ENCODE measurements at places on chromosomes 2 and 18. TPM values are rescaled to one million over a fixed set of nuclear protein-coding genes. Genes with fewer than 3 reads are reported as not detected.

Gene MPV17
- 84.5 TPM for total RNA-seq

GRCh38 chr2:60570251-60570650 is 16.8 kb upstream of the BCL11A start:
- H3K27me3 ChIP-seq: peaks cover 29% of the 10 kb centered on the region
- H3K4me1 ChIP-seq: no peaks in the 10 kb centered on the region
- no peaks in the 10 kb centered on the region for H3K36me3 ChIP-seq
- no peak for DNase-seq
- no peak overlapping the region for H3K27ac ChIP-seq
- no peak overlapping the region for H3K4me3 ChIP-seq

- H3K27ac ChIP-seq: no peak overlapping the region
- no peak overlapping the region for H3K4me3 ChIP-seq
- H3K4me1 ChIP-seq: no peaks in the 10 kb centered on the region
- H3K27me3 ChIP-seq: no peaks in the 10 kb centered on the region
- no peak for DNase-seq
- no peaks in the 10 kb centered on the region for H3K36me3 ChIP-seq
Measured at GRCh38 chr2:163490281-163490680, 245.5 kb downstream of the FIGN start.

- DNase-seq: no peak
- no peaks in the 10 kb centered on the region for H3K27me3 ChIP-seq
- no peak overlapping the region for H3K27ac ChIP-seq
- no peaks in the 10 kb centered on the region for H3K36me3 ChIP-seq
- peaks cover 8% of the 10 kb centered on the region for H3K4me1 ChIP-seq
- no peak overlapping the region for H3K4me3 ChIP-seq
Measured at GRCh38 chr2:170434900-170435621, 257.1 kb downstream of the MYO3B start.

- no peaks in the 10 kb centered on the region for H3K4me1 ChIP-seq
- H3K36me3 ChIP-seq: no peaks in the 10 kb centered on the region
- DNase-seq: peak; percentile 53
- peaks cover 22% of the 10 kb centered on the region for H3K27me3 ChIP-seq
- H3K27ac ChIP-seq: no peak overlapping the region
Measured at GRCh38 chr18:48222118-48222517, 187.1 kb downstream of the ZBTB7C start.

DNA sequence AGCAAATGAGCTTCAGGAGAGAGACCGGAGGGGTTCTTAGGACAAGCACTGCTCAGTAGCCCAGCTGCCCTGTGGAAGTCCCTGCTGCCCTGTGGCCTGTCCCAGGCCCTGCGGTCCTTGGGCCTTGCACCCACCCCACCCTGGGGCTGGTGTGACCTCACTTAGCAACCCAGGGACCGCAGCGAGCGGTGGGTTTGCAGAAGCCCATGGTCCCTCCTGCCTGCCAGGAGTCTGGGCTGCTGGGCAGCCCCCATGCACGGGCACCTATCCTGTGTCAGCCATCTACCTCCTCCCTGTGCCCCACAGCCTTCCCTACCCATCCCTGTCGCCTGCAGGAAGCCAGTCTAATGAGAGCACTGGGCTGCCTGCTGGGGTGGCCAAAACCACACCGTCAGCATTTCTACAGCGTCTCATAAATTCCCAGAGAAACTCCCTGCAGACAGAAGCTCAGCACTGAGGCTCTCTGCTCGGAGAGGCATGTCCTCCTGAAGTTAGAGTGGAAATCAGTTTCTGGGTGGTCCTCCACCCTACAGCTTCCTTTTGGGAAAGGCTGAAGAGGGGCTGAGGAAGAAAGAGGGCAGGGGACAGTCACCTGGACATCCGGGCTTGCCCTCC is 231.1 kb upstream of the HS6ST1 start:
- no peaks in the 10 kb centered on the region for H3K36me3 ChIP-seq
- H3K4me1 ChIP-seq: no peaks in the 10 kb centered on the region
- no peak overlapping the region for H3K27ac ChIP-seq
- H3K4me3 ChIP-seq: no peak overlapping the region
- DNase-seq: no peak

Gene MCFD2
- 108 TPM for total RNA-seq

Gene COL6A3
- total RNA-seq: 0.07 TPM

DNA sequence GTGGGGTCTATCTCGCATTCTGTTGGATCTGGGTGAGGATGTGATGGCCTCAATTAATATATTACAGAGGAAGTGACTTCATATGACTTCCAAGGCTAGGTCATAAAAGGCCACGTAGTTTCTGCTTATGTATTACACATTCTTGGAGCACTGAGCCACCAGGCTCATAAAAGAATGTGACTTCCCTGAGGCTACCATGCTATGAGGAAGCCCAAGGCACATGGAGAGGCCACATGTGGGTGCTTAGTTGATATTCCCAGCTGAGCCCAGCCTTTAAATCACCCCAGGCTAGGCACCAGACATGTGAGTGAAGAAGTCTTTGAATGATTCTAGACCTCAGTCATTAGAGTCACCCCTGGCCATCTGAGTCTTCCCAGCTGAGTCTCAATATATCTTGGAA is 13.3 kb upstream of the REEP1 start:
- DNase-seq: no peak
- no peak overlapping the region for H3K27ac ChIP-seq
- no peaks in the 10 kb centered on the region for H3K4me1 ChIP-seq
- H3K36me3 ChIP-seq: no peaks in the 10 kb centered on the region
- H3K27me3 ChIP-seq: peaks cover 58% of the 10 kb centered on the region

DNA sequence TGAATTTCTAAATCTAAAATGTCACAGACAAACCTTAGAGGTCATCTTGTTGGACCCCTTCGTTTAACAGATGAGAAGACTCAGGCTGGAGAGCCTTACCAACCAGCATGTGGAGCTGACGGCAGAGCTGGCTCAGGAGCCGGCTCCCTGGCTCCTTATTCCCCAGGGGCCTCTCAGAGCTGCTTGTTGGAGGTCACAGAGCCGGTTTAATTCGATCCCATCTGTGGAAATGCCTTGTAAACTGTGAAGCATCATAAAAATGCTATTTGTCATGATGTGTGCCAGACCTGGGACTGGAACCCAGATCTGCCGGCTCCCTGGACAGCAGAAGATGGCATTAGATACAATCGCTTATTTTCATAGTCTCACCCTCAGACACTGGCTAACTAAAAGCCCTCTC is 8.2 kb upstream of the CIB4 start:
- no peak overlapping the region for H3K4me3 ChIP-seq
- no peaks in the 10 kb centered on the region for H3K36me3 ChIP-seq
- H3K27ac ChIP-seq: no peak overlapping the region
- DNase-seq: no peak

DNA sequence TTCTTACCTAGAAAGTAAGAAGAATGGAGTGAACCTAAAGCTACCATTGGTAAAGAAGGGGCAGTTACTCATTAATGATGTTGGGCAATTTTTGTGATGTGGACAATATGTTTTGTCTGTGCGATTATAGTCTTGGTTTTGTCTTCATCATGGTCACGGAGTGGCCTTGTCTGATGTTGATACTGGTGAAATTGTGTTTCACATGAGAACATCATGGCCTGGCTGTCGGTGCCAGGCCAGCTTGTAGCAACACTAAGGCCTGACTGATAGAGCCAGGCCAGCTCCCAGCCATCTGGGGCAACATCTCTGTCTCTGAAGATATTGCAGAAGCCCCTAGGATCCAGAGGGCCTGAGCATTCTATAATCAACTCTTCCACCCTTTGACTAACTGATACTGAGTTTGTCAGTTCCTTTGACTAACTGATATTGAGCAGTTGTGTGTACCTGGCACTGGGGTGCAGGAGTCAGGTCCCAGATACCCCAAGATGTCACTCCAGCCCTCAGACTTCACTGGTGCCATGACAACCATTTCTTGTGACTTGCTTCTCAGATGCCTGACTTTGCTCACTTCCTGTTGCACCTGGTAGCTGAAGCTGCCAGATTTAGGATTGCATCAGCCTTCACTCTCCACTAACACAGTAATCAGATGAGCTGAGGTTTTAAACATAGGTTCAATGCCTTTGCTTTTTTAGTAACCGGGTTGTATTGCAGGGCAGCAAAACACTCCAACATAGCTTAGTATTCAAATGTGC is 62.5 kb downstream of the RPIA start:
- peak overlapping the region; percentile 59 for H3K27ac ChIP-seq
- peaks cover 8% of the 10 kb centered on the region for H3K4me1 ChIP-seq
- DNase-seq: no peak
- no peak overlapping the region for H3K4me3 ChIP-seq
- H3K36me3 ChIP-seq: peaks cover 4% of the 10 kb centered on the region
